ENCODE measurements at places on chromosomes 6 and 20. TPM values are rescaled to one million over a fixed set of nuclear protein-coding genes. Genes with fewer than 3 reads are reported as not detected.

The PRICKLE4 gene
- 4.0 TPM for total RNA-seq

The ECT2L gene
- 0.70 TPM for total RNA-seq

DNA sequence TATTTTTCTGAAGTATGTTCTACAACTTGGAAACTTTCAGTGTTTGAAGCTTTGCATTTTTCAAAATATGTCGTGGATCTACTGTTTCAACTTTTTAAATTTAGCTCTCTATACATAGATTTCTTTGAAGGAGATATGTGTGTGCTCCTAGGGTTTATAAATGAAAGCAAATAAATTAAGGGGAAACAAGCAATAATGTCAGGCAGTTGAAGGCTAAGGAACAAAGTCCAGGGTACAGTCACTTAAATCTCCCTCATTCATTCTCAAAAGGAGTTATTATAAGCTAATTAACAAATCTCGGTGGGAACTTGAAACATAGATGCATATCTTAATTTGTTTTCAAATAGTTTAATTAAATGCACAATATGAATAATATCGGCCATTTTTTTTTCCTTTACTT lies 79.4 kb downstream of the SAMD5 start:
- DNase-seq, result no peak

DNA sequence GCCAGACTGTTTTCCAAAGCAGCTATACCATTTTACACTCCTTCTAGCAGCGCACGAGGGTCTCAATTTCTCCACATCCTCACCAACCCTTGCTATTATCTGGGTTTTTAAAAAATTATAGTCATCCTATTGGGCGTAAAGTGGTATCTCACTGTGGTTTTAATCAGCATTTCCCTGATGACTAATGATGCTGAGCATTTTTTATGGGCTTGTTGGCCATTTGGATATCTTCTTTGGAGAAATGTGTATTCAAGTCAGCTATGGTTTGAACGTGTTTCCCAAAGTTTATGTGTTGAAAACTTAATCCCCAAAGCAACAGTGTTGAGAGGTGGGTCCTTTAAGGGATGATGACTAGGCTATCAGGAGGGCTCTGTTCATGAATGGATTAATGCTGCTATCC lies 6.7 kb downstream of the MCUR1 start:
- no peak for DNase-seq

GRCh38 chr6:140441256-140441655 lies 1066.8 kb upstream of the CITED2 start:
- peak; percentile 68 for DNase-seq

DNA sequence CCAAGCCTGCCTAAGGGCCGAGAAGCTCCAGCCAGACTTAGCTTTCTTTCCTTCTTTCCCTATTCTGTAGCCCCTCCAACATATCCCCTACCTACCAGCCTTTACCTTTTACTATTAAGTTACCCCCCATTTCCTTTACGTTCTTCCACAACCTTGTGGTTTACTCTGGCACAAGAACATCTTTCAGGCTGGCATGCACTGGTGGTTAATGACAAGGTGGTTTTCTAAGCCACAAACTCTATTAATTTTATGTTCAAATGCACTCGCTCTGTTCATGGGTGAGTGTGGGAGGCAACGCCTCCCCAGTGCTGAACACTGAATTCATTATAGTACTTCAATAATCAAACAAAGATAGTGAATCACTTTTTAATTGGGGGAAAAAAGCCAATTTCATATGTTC lies 64.4 kb downstream of the TRERF1 start:
- no peak for DNase-seq
